ENCODE measurements at places on chromosomes 2 and 18.

DNA sequence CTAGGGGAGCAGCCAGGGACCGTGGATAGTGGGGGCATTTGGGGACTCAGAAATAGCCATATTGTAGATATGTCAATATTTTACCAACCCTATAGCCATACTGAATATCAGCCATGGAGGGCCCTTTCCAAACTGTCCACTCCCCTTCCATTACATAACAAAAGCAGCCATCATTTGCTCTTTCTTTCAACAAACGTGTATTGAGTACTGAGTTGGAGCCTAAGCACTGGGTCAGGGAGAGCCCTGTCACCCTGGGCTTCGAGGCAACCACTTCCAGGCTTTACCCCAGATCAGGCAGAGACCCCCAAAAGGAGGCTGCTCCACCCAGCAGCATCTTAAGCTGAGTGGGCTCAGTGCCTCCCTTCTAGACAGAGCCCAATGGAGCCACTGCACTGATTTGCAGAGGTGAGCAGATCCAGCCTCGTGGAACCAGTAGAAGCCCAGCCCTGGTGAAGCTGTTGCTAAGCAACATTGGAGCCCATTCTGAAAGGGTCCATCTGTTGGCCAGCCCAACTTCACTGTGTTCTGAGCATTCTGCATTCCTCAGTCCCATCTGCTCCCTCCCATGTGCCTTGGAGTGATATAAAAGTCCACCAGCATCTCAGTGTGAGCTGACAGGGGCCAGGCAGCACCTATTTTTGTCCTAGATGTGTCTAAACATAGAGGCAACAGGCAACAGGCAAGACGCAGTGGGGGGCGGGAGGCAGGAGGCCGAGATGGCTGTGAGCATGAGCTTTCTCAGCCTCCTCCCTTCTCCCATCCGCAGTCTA, 112.1 kb downstream of the PLB1 start:
- no peak for DNase-seq

- DNase-seq = no peak
Observed at GRCh38 chr2:221129657-221130056, 442.4 kb downstream of the EPHA4 start.

DNA sequence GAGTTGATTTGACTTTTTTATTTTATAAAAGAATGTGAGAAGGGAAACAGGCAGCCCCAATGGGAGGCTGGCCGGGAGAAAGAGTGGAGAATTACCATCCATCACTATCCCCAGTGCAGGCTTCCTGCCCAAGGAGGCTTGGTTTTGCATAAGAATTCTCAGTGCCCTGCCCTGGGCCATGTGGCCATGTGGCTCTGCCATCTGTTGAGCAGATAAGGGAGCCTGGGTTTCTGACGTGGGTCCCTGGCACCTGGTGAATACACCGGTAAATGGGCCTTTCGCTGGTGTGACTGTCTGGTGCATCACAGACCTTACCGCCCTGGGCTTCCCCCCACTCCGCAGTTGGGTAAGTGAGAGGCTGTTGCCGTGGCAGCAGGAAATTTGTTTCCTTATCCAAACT, 54.5 kb upstream of the TMEM163 start:
- no peak for DNase-seq

DNA sequence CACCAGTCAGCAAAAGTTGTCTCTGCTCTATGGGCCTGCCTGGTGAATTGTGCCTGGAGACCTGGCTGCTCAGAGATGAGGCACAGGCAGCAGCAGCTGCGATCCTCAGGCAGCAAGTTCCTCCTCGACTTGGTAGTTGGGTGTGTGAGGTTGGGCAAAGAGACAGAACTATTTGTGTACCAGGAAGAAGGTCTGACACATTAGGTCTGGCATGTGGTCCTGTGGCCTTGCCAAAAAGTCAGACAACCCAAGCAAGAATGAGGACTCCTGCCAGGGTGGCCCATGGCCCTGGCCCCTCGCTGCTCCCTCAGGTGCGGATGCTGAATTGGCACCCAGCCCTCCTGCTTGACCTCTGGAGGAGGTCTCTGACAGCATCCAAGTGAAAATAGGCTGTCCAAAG, 192.7 kb downstream of the DYSF start:
- DNase-seq = no peak

GRCh38 chr18:23958036-23958435, 56.5 kb upstream of the TTC39C start:
- no peak for DNase-seq

DNA sequence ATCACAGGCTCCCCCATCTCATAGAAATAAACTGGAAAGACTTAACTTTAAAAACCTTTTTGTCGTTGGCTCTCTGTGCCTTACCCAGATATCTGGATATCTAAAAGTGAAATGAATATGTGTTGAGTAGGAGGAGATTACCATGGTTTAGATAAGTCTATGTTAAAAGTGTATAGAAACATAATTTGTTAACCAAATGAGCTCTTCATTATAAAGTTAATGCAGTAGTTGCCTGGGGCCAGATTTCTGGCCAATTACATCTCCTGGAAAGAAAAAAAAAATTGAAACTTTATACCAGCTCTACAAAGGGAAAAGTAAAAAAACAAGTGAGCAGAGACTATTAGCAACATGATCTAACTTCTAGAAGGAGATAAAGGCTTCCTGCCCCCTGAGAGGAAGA, 259.6 kb upstream of the UBE2E3 start:
- no peak for DNase-seq

- no peak for DNase-seq
Observed at GRCh38 chr2:209468846-209469245, 45.0 kb downstream of the MAP2 start.

- DNase-seq = no peak
Observed at GRCh38 chr2:3779496-3780049, 76.2 kb downstream of the DCDC2C start.

- peak; percentile 30 for DNase-seq
Observed at GRCh38 chr2:143158551-143159485, 29.6 kb downstream of the ARHGAP15 start.

- DNase-seq = no peak
Observed at GRCh38 chr18:21230436-21230835, 11.6 kb upstream of the GREB1L start.

DNA sequence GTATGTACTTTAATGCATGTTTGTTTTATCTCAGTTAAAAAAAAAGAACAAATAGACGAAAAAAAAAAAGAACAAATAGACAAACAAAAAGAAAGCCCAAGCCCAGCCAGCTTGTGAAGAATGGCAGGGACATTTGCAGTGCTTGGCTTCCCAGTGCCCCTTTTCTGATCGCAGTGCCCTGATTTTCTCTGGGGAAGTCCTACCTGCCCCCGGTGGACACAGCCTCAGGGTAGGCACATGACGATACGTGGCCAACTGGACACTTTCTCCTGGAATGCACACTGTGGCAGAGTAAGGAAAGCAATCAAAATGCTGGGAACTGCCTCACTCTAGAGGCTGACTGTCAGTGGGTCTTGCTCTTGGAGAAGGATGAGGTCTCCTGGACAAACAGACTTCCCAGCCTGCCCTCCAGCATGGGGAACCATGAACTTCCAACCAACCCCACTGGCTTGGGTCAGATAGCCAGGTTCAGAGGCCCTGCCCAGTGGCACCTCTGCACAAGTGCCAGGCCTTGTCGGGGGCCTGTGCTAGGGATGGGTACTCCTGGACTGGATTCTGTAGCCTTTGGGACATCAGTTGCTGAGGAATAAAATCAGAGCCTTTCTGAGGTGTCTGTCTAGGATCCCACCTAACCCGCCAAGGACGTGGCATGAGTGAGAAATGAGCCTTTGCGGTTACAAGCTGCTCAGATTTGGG, 76.7 kb downstream of the INHBB start:
- DNase-seq = no peak

DNA sequence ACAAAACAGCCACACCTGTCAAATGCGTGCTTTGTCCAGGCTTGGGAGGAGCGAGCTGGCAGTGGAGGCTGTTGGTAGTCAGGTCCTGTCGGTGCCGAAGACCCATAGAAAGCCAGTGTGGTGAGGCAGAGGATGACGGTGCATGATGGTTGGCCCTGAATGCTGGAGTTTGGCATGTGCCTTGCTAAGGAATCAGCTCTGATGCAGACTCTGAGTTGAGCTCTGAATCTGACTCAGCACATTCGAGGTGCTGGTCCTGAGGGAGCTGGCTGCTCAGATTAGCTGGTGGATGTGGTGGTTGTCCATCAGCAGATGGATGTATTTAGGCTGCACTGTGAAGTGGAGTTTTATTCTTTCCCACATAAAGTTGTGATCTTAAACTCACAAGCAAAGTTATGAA, 111.3 kb downstream of the ARHGEF4 start:
- no peak for DNase-seq

- no peak for DNase-seq
Observed at GRCh38 chr2:229539628-229540027, 174.7 kb downstream of the DNER start.

DNA sequence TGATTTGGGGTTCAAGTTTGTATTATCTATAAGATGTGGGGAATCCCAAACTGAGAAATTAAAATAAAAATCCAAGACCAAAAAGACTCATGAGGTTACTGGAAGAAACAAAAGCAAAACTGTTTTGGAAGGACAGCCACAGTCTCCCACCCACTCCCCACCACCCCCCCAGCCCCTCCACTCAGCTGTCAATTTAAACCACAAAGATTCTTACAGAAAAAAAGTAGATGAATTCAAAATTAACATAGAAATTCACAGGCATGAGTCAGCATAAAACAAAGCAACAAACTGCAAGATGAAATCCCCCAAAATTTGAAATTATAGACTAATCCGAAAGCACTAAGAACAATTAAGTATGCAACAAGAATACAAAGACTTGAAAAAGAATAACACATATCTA, 12.1 kb downstream of the MAP4K3 start:
- DNase-seq = no peak

DNA sequence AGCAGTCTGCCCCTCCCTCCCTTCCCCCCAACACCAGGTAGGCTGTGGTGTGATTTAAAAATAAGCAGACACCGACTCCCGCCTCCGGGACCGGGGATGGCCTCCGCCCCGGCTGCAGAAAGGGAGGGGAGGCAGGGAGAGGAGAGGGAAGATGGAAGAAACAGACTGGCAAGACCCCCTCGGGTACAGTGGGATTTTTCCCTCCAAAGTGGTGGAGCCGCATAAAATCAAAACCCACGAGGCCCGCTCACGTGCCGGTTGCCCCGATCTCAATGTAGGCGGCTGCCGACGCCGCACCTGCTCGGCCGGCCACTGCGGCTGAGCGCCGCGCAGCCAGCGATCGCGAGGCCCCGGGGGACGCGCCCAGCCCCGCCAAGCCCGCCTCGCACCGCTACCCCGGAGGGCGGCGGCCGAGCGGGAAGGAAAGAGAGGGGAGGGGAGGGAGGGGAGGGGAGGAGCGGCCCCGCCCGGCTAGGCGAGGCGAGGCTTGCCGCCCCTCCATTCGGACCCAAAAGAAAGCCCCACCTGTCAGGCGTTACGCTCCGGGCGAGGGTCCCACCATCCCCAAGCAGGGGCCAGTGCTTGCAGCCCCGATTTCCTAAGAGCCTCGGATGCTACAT, 811 bp downstream of the ADD2 start:
- no peak for DNase-seq

GRCh38 chr18:8196238-8196637, 413.0 kb upstream of the RAB12 start:
- no peak for DNase-seq

GRCh38 chr2:113123726-113124125, 3.7 kb upstream of the IL1RN start:
- peak; percentile 82 for DNase-seq

All from suppressor macrophage treated with lipopolysaccharide for 1 hour (primary cell).